Stimulated activated CD8-positive, alpha-beta memory T cell treated with anti-CD3 and anti-CD28 coated beads, Interleukin-4, amount 100 ng/mL, for 4 hours (primary cell): ENCODE measurements at places on chromosomes 12 and 14.

- no peak for DNase-seq
Observed at GRCh38 chr12:12890543-12891079, 751 bp upstream of the GPRC5A start.

DNA sequence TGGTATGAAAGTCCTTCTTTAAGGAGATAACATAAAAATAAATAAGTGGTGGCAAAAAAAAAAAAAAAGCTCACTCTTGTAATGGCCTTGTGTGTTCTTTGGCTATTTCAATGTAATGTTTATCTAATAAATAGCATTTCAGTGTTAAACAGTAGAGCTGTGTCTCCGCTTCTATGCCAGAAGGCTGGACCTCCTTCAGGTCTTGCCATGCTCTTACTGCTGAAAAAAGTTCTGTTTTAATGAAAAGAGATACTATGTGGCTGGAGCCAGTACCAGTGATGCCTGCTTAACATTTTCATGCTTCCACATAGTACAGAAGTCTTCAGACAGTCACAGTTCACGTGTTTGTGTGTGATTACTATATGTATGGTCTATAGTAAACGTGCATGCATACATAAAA is 74.1 kb upstream of the PRICKLE1 start:
- no peak for DNase-seq

DNA sequence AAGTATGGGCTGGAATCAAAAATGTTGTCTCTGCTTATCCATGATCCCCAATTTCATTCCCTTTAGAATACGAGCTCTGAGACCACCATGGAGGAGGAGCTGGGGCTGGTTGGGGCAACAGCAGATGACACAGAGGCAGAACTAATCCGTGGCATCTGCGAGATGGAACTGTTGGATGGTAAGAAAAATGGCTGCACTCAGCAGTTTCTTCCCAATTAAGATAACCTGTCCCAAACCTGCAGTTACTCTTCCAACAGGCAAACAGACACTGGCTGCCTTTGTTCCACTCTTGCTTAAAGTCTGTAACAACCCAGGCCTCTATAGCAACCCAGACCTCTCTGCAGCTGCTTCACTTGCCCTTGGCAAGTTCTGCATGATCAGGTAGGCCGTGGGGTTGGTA is 6.6 kb upstream of the GAPDH start:
- no peak for DNase-seq

GRCh38 chr12:103768467-103769123 is 72.4 kb downstream of the NT5DC3 start:
- DNase-seq = no peak

DNA sequence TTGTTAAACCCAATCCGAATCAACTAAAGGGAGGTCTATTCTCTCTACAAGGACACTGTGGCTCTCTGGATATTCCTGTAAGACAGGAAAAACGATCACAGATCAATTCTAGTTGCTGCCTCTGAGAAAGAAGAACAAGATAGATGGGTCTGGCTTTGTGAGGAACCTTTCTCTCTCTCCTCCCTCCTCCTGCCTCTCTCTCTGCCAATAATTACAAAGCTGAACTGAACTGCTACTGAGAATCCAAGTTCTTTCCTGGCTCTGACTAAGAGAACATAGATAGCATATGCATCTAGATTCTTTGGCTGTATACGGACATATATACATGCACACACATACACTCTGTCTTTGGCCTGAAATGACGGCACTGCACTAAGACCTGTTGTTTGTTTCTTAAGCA is 27.6 kb downstream of the ETV6 start:
- DNase-seq = no peak

DNA sequence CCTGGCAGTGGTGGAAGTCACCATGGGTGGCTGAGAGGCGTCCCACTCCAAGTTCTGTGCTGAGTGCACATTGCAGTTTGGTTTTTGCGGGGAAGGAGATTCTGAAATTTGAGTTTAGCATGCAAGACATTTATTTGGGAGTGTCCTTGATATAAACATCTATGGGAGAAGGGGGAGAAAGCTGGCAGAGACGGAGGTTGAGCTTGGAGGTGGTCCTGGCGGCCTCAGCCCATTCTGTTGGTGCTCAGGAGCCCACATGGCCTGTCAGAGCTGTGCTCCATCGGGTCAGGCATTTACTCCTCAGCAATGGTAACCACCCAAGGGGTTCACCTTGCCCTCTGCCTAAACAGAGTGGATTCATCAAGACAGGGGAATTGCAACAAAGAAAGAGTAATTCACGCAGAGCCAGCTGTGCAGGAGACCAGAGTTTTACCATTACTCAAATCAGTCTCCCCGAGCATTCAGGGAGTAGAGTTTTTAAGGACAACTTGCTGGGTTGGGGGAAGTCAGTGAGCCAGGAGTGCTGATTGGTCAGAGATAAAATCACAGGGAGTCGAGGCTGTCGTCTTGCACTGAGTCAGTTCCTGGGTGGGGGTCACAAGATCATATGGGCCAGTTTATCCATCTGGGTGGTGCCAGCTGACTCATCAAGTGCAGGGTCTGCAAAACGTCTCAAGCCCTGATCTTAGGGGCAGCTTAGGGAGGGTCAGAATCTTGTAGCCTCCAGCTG is 323.3 kb upstream of the TMEM132C start:
- DNase-seq = no peak

- no peak for DNase-seq
Observed at GRCh38 chr14:45785240-45785639, 532.2 kb upstream of the MIS18BP1 start.

DNA sequence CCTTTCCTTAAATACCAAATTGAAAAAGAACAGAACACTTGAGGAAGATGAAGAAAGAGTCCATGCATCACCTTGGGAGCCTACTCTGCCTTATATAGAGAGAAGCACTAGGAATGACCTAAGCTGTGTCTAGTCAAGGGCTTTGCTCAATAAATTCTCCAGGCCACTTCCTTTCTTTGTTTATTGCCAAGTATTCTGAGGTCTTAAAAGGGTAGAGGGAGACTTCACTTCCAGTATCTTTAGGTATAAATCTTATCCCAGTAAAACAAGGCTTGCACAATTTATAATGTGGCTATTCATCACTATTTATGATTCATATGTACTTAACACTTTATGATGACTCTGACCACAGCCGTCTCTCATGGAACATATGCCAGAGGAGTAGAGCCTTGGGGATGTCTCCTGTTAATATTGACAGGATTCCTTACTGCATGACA is 85.1 kb upstream of the ARHGAP5 start:
- no peak for DNase-seq

- no peak for DNase-seq
Observed at GRCh38 chr12:80271780-80272179, 172.3 kb upstream of the PTPRQ start.

GRCh38 chr12:117227000-117227653 is 36.9 kb upstream of the FBXO21 start:
- no peak for DNase-seq

DNA sequence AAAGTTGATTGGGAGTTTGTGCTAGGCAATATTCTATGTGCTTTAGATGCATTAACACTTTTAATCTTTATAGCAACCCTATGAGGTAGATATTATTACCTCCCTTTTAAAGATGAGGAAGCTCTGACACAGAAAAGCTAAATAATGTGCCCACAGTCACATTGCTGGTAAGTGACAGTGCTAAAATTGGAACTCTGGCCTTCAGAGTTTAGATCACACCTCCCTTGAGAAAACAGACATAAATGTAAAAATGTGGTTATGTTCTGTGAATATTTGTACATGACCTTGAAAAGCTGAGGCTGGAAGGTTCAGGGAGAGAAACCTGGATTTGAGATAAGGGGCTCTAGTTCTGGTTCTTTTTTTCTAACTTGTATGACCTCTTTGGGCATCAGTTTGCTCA is 1.9 kb downstream of the ABHD4 start:
- no peak for DNase-seq

GRCh38 chr12:108967869-108968540 is 52.9 kb downstream of the SVOP start:
- DNase-seq = no peak

DNA sequence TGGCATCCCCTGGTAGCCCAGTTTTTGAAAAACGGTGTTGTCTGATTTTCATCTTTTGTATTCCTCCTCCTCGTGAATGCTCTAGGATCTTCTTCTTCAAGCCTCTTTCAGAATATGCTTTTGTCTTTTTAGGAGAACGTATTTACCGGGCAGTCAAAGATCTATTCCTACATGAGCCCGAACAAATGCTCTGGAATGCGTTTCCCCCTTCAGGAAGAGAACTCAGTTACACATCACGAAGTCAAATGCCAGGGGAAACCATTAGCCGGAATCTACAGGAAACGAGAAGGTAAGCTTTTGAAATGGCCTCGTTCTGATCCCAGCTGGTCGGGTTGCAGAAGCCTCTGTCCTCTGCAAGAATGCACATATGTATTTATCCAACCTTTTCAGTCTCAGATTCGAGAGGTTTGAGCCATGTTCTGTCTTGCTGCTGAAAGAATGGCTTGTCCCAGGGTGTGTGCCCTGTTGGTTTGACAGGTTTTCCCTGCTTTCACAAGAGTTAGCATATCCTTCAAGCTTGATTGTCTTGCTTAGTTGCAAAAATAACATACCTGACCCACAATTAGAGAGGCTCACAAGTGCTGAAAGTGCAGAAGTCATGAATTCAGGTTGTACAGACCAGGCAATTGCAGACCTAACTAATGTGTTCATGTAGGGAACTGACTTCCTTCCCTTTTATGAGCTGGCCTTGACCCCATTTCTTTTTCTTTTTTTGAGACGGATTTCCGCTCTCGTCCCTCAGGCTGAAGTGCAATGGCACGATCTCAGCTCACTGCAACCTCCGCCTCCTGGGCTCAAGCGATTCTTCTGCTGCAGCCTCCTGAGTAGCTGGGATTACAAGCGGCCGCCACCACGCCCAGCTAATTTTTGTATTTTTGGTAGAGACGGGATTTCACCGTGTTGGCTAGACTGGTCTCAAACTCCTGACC is 6.8 kb downstream of the KMT5A start:
- no peak for DNase-seq

- no peak for DNase-seq
Observed at GRCh38 chr12:60148831-60149230, 553.0 kb downstream of the SLC16A7 start.

DNA sequence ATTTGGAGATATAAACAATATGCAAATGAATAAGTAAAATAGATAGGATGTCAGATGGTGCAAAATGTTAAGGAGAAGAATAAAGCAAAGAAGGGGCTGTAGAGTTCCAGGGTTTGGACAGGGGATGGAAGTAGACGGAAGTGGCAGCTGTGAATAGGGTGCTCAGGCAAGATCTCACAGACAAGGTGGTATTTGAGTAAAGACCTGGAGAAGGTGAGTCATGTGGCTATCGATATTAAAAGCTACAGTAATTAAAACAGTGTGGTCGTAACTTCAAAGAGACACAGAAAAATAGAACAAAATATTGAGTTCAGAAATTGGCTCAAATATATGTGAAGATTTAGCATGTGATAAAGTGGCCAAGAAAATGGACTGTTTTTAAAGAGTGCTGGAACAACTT is 61.3 kb upstream of the SLC38A2 start:
- no peak for DNase-seq

DNA sequence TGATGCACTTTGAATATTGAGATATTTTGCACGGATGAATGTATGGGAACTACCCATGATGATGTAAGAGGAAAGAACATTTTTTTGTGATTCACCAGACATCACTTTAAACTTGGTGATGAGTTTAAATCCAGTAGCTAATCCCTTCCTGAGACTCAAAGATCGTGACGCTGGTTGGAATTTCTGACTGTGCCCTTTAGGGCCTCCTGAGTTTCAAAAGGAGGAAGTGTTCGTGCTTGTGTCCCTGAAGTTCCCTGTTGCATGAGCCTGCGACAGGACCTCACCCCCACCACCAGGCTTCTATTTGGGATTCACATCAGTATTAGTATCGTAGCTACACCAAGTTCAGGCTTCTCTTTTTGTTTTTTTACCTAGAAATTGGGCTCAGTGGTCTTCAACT is 18.6 kb upstream of the RIN3 start:
- no peak for DNase-seq

DNA sequence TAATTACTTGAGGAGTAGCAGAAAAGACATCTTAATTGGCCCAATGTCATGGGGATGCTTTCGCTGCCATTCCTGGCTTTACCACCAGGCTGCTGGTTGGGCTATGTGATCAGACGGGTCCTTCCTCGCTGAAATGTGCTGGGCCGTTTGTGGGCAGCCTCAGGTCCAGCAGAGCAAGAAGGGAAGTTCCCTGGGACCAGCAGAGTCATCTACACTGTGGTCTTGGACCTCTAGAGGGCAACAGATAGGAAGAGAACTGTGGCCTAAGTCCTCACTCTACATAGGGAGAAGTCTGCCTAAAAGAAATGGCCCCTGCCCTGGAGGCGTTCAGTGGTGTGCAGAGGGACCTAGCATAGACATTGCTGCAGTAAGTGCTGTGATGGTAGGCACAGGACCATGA is 10.9 kb downstream of the EVL start:
- no peak for DNase-seq

DNA sequence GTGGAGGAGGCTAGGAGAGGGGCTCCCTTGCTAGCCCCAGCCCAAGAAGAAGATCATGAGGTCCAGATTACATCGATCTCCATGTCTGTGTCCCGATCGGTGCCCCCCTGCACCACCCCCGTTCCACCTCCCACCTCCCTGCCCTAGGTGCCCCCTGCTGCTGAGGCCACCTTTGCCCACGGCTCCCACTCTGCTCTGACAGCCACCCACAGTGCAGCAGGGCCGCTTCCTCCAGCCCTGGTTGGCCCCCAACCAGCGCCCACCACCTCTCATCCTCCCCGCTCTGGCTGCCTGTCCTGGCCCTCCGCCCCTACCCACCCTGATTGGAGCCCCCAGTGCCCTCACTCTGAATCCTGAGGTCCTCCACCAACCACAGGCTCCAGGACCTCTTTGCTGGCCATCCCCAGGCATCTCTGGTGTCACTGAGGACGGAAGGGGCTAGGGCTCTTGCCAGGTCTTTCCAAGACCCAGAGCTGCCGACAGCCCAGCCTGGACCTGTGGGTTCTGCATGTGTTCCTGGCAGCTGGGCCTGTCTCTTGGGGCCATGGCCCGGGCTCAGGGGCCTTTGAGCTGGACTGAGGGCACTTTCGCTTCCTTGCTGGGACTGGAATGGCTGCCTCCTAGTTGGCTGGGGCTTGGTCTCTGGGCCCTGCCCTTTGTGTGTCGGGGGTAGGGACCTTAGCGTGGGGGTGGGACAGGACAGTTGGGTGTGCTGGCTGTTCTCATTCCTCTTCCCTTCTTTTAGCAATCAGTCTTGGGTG is 7.2 kb upstream of the PLXNC1 start:
- no peak for DNase-seq
